ENCODE measurements at places on chromosomes 13 and 19.
A peak's percentile ranks its signal among the peaks of the same experiment; 100 is the strongest.

DNA sequence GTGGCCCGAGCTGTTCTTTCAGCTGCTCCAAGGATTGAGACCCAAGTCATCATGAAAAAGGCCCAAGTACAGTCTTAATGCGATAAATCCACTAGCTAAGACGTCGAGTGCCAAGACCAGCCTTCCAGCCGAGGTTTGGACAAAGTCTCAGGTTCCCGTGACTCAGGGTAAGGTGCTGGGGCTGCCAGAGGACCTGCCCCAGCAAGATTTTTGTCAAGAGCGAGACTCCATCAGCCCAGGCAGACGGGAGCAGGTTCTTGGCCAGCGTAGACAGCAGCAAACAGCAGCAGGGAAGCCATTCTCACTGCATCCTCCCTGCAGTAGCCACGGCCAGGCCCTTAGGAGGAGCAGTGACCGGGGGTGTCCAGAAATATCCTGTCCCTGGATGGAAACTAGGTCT is 3.4 kb downstream of the FEM1A start:
- no peak for DNase-seq

DNA sequence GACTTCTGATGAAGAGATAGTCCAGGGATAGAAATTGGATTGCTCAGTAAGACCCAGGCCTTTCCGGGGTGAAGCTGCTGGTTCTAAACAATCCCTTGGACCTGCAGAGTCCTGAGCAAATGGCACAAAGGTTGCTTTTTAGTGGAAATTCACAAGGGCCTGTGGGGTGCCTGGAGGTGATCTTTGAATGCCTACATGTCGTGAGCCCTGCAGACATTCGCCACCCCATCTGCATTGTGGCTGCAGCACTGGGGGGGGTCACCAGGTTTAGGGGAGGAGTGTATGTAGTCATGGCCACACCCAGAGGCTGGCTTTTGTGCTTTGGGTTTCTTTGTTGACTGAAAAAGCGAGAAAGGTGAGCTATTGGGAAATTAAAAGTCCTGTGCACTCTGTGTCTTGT is 41.4 kb downstream of the SLC7A9 start:
- no peak for DNase-seq

- no peak for DNase-seq
Measured at GRCh38 chr13:84430446-84430845, 548.2 kb upstream of the SLITRK1 start.

GRCh38 chr13:72689181-72689696 is 38.2 kb downstream of the MZT1 start:
- DNase-seq: no peak

DNA sequence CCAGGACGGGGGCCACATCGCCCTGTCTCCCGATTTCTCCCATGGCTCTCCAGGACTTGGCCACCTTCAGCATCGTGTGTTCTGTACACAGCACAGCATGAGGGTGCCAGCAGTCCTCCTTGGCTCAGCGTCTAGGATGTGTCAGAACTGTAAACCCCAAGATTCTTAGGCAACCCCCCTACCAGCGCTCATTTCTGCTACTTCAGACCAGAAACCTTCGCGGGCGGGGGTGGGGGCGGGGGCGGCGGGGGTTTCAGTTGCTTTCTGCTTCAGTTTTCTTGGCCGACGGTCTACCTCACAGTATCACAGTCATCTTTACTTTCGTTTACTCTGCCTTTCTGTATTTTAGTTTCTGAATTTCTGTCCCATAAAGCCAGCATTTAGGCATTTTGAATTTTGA is 82.4 kb downstream of the GGACT start:
- DNase-seq: no peak

- no peak for DNase-seq
Measured at GRCh38 chr19:9498183-9498902, at the start of gene ZNF560. Gene ZNF560, minus strand, starts transcription at chr19:9498616. Its CDS starts 23,303 bp downstream, at chr19:9475313.

- DNase-seq: peak; percentile 42
Measured at GRCh38 chr19:49231389-49231788, 73.8 kb downstream of the TRPM4 start.

GRCh38 chr13:24068472-24068871 is 92.0 kb upstream of the SPATA13 start:
- no peak for DNase-seq

GRCh38 chr13:92649140-92649813 is 577.3 kb upstream of the GPC6 start:
- no peak for DNase-seq

GRCh38 chr13:24680258-24680920 is at the start of gene ATP12A:
Gene ATP12A, plus strand, starts transcription at chr13:24680408. Its CDS starts 336 bp downstream, at chr13:24680744.
- DNase-seq: no peak

GRCh38 chr13:23289917-23290357 is 109.2 kb downstream of the SGCG start:
- DNase-seq: no peak

GRCh38 chr13:33312861-33313212 is 27.3 kb upstream of the STARD13 start:
- DNase-seq: no peak

DNA sequence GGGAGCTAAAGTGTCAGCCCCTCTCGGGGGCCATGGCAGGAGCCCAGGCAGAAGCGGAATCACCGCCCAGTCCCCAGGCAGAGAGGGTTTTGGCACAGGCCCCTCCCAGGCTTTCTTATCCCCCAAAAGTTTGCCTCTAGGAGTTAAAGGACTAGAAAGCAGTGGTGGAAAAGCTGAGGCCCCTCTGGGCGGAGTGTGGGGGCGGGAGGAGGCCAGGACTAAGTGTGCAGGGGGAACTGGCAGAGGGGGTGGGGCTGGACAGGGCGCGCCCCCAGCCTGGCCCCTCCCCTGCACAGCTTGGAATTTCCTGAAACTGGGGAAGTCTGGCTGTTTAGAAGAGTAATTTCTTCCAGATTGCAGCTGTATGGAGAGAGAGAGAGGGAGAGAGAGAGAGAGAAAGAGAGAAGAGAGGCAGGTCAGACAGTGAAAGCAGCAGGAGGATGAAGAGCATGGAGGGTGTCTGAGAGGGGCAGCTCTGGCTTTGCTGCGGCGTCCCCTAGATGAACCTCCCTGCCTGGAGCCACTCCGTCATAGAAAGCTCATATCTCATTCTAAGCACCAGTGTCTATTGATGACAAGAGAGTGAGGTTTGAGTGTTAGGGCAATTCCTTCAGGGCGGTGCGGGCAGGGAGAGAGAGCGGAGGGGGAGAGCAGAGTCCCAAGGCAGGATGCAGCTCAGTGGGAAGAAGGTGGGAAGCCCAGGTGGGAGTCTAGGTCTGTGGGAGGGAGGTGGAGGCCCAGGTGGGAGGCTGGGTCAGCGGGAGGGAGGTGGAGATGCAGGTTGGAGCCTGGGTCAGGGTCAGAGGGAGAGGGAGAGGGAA is at the start of gene CDC42EP5:
CDC42EP5 (minus strand) TSS at position 226 of the 821 bp plus-strand sequence. CDS start 7,749 bp downstream, outside the sequence.
- DNase-seq: peak; percentile 73

- no peak for DNase-seq
Measured at GRCh38 chr13:66926200-66926850, 303.8 kb downstream of the PCDH9 start.

DNA sequence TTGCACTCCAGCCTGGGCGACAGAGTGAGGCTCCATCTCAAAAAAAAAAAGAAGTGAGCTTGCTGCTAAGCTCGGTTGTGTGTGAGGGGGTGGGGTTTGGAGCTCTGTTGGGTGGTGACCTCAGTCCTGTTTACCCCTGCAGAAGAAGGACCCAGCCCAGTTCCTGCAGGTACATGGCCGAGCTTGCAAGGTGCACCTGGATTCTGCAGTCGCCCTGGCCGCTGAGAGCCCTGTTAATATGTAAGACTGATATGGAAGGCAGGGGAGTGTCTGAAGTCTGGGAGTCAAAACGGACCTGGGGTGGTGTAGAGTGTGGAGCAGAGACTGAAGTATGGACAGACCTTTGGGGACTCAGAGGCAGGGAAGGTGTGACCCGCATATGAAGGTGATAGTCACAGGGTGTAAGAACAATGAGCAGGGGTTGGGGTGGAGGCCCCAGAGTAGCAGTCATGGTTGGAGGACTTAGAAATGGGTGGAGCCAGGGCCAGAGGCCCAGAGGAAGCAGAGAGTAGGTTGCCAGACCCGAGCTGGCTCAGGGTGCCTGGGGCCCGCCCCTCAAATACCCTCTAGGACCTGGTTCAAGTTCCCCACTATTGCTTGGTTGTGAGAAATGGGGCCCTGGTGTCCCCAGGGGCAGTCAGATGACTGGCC is 13.2 kb downstream of the CLASRP start:
- DNase-seq: peak; percentile 69

DNA sequence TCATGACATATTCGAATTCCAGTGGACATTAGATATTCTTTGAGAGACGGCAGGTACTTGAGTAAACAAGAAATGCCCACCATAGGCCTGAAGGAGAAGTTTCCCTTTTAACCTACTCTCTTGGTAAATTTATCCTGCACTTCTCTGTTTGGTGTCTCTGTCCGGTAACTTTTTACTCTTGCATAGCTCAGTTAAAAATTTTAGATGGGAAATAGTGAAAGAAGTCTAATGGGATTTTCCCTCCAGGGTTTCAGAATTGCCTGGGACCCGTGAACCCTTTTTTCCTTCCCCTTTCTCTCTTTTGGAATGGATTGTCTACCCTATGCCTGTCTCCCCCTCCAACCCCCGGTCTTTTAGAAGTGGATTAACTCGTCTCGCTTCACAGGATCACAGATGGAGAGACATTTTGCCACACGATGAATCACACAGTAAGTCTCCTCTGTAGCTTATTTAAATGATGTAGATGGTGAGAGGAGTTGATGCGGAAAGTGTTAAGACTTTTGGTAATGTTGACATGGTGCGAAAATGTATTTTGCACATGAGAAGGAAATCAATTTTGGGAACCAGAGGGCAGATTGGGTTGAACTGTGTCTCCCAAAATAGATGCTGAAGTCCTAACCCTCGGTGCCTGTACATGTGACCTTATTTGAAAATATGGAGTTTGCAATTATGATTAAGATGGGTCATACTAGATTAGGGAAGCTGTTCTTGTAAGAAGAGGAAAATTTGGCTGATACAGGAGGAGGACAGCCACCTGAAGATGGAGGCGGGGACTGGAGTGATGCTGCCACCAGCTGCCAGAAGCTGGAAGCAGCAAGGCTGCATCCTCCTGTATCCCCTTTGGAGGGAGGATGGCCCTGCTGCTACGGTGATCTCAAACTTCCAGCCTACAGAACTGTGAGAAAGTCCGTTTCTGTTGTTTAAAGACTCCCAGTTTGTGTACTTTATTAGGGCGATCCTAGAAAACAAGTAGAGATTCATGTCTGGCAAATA is 711 bp upstream of the MIPEP start:
- no peak for DNase-seq

DNA sequence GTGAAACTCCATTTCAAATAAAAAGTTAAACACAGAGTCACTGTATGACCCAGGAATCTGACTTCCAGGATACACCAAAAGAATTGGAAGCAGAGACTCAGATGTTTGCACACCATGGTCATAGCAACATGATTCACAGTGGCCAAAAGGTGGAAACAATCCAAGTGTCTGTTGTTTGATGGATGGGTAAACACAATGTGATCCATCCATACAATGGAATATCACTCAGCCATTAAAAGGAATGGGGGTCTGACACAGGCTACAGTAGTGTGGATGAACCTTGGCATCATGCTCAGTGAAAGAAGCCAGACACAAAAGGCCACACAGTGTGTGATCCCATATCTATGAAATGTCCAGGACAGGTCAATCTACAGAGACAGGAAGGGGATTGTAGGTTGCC is 174.3 kb downstream of the PTPRS start:
- DNase-seq: no peak

All from chondrocyte (in vitro differentiated cells).